ENCODE measurements at places on chromosomes 7 and 10. TPM values are rescaled to one million over a fixed set of nuclear protein-coding genes. Genes with fewer than 3 reads are reported as not detected.

DNA sequence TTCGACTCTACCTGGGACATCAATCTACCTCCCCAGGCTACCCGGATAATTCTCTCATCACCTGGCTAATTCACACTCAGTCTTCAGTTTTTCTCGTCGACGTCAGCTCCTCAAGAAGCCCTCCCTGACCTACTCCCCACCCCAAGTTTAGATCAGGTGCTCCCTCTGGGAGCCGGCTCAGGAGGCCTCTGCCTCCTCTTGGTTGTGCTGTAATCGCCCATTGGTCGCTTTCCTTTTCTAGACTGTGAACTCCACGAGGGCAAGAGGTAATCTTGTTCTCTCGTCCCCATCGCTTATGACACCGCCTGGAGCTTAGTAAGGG is 461 bp upstream of the WIPF3 start:
- peaks cover 48% of the 10 kb centered on the region for H3K27me3 ChIP-seq
- H3K4me3 ChIP-seq, result peak overlapping the region; percentile 86
- DNase-seq, result no peak
- no peaks in the 10 kb centered on the region for H3K36me3 ChIP-seq
- no peak overlapping the region for H3K27ac ChIP-seq

GRCh38 chr10:35716776-35717175 is 74.7 kb upstream of the FZD8 start:
- no peaks in the 10 kb centered on the region for H3K27me3 ChIP-seq
- H3K36me3 ChIP-seq, result no peaks in the 10 kb centered on the region
- no peak overlapping the region for H3K27ac ChIP-seq
- no peak overlapping the region for H3K4me3 ChIP-seq
- H3K4me1 ChIP-seq, result peaks cover 4% of the 10 kb centered on the region

DNA sequence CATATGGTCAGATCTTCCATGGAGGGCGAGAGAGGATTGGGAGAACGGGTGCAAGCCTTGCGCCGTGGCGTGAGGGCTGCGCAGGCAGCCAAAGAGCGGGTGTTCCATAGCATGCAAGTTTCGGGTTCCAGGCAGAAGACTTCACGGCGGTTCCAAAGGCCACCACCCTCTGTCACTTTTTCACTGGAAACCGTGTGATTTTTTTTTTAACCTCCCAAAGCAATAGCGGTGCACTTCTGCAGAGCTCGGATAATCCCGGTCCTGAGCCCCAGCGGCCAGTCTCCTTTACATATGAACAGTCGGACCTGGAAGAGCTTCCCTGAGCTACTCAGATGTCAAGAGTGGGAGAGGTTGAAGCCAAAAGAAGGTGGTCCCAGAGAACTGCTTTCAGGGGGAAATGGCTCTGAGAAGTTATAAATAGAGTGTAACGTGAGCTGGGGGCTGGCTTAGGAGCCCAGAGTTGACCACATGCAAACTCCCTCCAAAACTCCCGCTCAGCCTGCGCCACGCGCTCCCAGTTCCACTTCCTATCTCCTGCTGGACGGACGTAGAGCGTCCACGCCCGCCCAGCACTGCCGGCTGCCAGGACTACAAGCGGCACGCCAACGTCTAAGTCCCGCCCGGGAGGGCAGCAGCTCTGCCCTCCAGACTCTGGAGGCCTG is at the start of gene MEOX2:
TSS of gene MEOX2 (minus strand) at position 389 of the 662 bp plus-strand sequence. CDS start at position 108, 281 bp downstream.
- DNase-seq, result peak; percentile 69
- H3K27me3 ChIP-seq, result peaks cover 94% of the 10 kb centered on the region
- peak within 1 kb of the TSS; percentile 54 for H3K4me3 ChIP-seq
- H3K4me1 ChIP-seq, result peaks cover 39% of the 10 kb centered on the region
- H3K27ac ChIP-seq, result no peak within 1 kb of the TSS
- H3K36me3 ChIP-seq, result no peaks in the 10 kb centered on the region

GRCh38 chr7:158863611-158864506 is 7.5 kb downstream of the DYNC2I1 start:
- no peak overlapping the region for H3K27ac ChIP-seq
- peak; percentile 53 for DNase-seq
- peaks cover 35% of the 10 kb centered on the region for H3K4me1 ChIP-seq
- peak overlapping the region; percentile 62 for H3K4me3 ChIP-seq

DNA sequence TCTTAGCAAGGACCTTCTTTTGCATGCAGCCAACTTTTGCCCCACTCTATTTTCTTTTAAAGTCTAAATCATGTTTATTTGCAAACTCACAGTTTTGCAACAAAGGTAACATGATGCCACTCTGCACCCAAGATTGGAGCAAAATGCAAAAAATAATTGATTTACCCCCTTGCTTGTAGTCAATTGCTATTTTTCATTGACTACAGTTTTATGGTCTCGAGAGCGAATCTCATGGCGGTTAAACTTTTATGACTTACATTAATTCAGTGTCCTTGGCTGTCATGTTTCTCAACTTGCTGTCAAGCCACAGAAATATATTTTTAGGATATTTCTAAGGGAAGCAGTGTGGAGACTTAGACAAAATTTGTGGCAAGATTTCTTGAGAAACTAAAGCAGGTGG is 110.0 kb upstream of the JCAD start:
- DNase-seq, result no peak
- no peaks in the 10 kb centered on the region for H3K27me3 ChIP-seq
- H3K4me1 ChIP-seq, result no peaks in the 10 kb centered on the region

- peak; percentile 49 for DNase-seq
- H3K27me3 ChIP-seq, result no peaks in the 10 kb centered on the region
- H3K4me3 ChIP-seq, result no peak overlapping the region
- H3K27ac ChIP-seq, result no peak overlapping the region
These were observed 285.8 kb upstream of the CACNA2D1 start for GRCh38 chr7:82729172-82730030.

GRCh38 chr7:128215739-128216138 is 25.3 kb upstream of the LEP start:
- peaks cover 27% of the 10 kb centered on the region for H3K4me1 ChIP-seq
- H3K36me3 ChIP-seq, result no peaks in the 10 kb centered on the region
- no peak overlapping the region for H3K27ac ChIP-seq
- no peak overlapping the region for H3K4me3 ChIP-seq

DNA sequence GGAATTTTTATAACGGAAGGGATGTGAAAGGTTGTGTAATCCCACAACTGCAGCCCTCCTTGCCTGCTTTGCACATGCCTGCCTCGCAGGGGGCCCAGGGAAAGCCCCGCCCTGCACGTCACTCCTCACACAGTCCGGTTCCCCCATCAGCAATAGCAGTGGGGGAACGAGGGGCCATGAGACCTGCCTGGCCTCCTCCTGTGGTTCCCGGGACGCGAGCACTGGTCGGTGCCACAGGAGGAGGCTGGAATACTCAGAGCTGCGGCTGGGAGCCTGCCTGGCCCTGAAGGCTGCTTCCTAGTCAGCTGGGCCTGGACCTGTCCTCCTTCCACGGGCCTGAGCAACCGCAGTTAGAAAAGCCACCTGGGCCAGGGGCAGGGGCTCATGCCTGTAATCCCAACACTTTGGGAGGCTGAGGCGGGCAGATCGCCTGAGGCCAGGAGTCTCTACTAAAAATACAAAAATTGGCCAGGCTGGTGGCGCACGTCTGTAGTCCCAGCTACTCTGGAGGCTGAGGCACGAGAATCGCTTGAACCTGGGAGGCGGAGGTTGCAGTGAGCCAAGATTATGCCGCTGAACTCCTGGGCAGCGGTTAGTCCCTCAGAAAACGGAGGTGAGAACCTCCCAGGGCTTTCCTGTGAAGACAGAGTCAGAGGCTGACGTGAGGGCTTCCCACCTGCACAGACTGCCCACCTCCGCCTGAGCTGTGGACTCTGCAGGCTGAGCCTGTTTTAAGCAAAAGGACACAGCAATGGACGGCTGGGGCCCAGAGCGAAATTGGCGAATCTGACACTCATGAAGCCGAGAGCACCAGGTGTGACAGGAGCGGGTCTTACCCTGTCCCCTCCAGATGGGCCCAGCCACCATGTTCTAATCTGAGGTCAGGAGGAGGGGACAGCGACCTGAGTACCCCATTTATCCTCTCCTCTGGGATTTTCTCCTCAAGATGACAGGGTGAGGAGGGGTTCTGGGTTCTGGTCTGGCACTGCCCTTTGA is 52.9 kb downstream of the VIPR2 start:
- no peak overlapping the region for H3K27ac ChIP-seq
- no peaks in the 10 kb centered on the region for H3K27me3 ChIP-seq
- no peaks in the 10 kb centered on the region for H3K36me3 ChIP-seq
- H3K4me1 ChIP-seq, result no peaks in the 10 kb centered on the region
- no peak overlapping the region for H3K4me3 ChIP-seq

DNA sequence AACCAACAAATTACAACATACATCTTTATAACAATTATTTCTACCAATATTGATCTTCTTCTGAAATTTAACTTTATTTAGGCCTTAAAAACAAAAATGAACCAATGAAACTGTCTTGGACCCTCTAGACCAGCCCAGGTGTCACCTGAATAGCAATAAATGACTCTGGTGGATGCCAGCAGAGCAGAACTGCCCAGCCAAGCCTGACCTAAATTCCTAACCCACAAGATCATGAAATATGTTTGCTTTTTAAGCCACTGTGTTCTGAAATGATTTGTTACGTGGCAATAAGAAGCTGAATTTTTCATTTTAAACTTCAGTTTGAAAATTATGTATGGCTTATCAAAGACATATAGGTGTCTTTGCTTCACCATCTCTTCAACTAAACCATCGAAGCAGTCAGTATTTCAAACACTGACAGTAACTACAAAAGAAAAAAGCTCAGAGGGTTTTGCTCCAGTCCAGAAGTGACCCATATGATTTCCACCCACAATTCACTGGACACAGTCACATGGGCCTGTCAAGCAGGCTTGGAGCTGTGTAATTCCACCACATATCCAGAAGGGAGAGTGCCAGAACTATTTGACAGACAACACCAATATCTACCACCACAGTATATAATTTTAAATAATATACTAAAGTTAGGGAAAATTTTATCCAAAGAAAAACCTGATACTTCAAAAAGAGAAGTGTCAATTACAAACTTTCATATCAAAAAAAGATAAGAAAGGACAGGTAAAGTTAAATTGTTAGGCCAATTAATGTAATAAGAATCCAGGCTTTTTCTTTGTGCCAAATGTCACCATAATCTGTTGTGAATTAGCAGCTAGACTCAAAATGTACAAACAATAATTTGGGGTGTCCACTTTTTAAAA is 94.5 kb downstream of the KMT2C start:
- no peak overlapping the region for H3K27ac ChIP-seq
- H3K4me3 ChIP-seq, result no peak overlapping the region
- H3K36me3 ChIP-seq, result no peaks in the 10 kb centered on the region
- no peaks in the 10 kb centered on the region for H3K4me1 ChIP-seq

- no peak overlapping the region for H3K4me3 ChIP-seq
- H3K36me3 ChIP-seq, result no peaks in the 10 kb centered on the region
- H3K27ac ChIP-seq, result peak overlapping the region; percentile 22
- DNase-seq, result peak; percentile 18
These were observed 63.4 kb downstream of the CAV1 start for GRCh38 chr7:116588225-116588624.

- no peaks in the 10 kb centered on the region for H3K4me1 ChIP-seq
- no peak for DNase-seq
- H3K27ac ChIP-seq, result no peak overlapping the region
- no peak overlapping the region for H3K4me3 ChIP-seq
These were observed 32.7 kb upstream of the MACC1 start for GRCh38 chr7:20249920-20250319.

DNA sequence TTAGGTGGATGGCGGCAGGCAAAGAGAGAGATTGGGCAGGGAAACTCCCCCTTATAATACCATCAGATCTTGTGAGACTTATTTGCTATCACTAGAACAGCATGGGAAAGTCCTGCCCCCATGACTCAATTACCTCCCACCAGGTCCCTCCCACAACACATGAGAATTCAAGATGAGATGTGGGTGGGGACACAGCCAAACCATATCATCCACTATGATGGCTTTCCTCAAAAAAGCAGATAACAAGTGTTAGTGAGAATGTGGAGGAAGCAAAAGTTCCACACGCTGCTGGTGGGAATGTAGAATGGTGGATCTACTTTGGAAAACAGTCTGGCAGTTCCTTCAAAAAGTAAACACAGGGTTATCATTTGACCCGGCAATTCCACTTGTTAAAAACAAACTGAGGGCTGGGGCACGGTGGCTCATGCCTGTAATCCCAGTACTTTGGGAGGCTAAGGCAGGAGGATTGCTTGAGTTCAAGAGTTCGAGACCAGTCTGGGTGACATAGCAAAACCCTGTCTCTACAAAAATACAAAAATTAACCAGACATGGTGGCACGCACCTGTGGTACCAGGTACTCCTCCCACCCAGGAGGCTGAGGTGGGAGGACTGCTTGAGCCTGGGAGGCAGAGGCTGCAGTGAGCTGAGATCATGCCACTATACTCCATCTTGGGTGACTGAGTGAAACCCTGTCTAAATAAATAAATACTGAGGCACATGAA is 161.4 kb upstream of the EEPD1 start:
- no peaks in the 10 kb centered on the region for H3K36me3 ChIP-seq
- no peak overlapping the region for H3K27ac ChIP-seq
- H3K4me3 ChIP-seq, result no peak overlapping the region
- H3K27me3 ChIP-seq, result no peaks in the 10 kb centered on the region
- no peak for DNase-seq

- no peak for DNase-seq
- H3K4me1 ChIP-seq, result peaks cover 9% of the 10 kb centered on the region
- no peak overlapping the region for H3K27ac ChIP-seq
- no peaks in the 10 kb centered on the region for H3K27me3 ChIP-seq
These were observed 53.8 kb downstream of the TAX1BP1 start for GRCh38 chr7:27793780-27794179.

- H3K27ac ChIP-seq, result no peak overlapping the region
- H3K4me1 ChIP-seq, result peaks cover 27% of the 10 kb centered on the region
- H3K4me3 ChIP-seq, result no peak overlapping the region
- no peaks in the 10 kb centered on the region for H3K27me3 ChIP-seq
- no peak for DNase-seq
These were observed 499.9 kb downstream of the AUTS2 start for GRCh38 chr7:70098133-70098561.

DNA sequence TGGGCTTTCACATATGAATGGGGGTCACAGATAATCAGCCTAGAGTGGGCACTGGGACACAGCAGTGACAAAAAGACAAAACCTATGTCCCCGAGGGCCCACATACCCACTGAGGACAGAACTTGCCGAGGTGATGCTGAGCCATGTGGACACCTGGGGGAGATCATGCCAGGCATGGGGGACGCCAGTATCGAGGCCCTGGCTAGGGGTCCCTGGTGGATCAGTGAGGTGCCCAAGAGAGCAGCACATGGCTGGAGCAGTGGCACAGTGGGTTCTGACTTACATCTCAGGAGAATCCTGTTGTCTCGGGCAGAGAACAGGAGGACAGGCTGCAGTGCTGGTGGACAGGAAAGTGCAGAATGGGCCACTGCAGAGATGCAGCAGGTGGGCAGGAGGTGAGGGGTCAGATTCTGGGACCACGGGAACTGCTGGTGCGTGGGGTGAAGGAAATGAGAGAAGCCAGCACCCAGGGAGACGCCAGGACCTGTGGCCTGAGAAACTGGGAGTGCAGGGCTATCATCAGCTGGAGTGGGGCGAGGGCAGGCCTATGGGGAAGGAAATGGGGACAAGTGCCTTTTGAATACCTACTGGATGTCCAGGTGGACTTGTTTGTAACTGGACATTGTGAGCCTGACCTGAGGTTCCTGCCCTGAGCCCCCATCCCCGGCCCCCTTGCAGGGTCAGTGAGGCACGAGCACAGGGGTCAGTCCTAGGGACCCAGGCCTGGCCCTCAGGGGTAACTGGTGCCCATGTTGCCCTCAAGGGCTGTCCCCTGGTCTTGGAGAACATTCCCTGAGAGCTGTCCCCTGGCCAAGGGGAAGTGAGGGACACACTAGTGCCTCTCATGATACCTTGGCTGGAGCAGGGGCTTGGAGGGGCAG is 91.2 kb upstream of the RET start:
- no peaks in the 10 kb centered on the region for H3K27me3 ChIP-seq
- no peaks in the 10 kb centered on the region for H3K4me1 ChIP-seq
- no peaks in the 10 kb centered on the region for H3K36me3 ChIP-seq
- no peak overlapping the region for H3K4me3 ChIP-seq

Gene PPP1R17
- total RNA-seq, result 0.09 TPM

Gene EMX2
- 22.7 TPM for total RNA-seq

Data from neural progenitor cell (in vitro differentiated cells).